ENCODE measurements at places on chromosomes 7 and 10.

- DNase-seq, result no peak
Measured at GRCh38 chr10:1160561-1161314, 104.6 kb downstream of the WDR37 start.

GRCh38 chr10:30215623-30216022, 133.5 kb downstream of the MTPAP start:
- no peak for DNase-seq

DNA sequence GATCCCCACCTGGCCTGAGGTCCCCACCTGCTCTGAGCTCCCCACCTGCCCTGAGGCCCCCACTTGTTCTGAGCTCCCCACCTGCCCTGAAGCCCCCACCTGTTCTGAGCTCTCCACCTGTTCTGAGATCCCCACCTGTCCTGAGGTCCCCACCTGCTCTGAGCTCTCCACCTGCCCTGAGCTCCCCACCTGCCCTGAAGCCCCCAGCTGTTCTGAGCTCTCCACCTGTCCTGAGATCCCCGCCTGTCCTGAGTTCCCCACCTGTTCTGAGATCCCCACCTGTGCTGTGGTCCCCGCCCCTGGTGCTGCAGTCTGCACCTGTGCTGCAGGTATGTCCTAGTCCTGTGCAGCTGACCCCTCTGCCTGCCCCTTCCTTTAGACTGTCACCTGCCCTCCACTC, 561.6 kb downstream of the TCERG1L start:
- DNase-seq, result no peak

DNA sequence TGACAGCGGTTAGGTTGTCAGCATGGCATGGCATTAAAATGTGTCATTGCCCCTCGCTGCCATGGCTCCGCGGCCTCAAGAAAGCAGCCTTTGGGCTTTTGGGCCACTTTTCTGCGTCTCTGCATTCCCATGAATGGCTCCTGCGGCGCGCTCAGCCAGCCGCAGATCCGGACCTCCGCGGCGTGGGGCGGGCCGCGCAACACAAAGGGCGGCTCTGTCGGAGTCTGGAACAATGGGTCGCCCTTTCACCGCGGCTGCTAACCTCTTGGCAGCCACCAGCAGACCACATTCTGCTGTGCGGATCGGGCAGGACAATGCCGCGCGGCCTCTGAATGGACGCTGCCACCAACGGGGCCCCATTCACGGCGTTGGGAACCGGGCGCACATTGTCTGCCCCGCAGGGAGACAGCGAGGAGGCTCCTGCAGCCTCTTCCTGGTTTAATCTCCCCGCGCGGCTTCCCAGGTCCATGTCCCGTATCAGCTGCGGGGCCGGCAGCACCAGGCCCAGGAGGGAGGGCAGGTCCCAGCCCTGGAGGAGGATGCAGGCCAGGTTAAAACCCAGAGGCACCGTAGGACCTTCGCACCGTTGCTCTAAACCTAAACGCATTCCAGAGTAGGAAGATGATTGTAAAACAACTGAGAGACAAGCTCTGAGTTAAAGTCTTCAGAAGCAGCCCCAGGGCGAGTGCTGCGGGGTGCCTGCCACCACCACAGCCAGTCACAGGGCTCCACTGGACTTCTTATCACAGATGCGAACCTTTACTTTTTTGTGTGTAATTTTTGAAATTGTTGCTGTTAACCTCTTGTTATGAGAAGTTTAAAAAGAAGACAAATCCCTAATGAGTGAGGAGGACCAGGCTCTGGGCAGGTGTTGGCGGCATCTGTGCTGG, 71.6 kb downstream of the NKX6-2 start:
- no peak for DNase-seq

GRCh38 chr10:5355594-5356301, 9.0 kb upstream of the UCN3 start:
- DNase-seq, result no peak

DNA sequence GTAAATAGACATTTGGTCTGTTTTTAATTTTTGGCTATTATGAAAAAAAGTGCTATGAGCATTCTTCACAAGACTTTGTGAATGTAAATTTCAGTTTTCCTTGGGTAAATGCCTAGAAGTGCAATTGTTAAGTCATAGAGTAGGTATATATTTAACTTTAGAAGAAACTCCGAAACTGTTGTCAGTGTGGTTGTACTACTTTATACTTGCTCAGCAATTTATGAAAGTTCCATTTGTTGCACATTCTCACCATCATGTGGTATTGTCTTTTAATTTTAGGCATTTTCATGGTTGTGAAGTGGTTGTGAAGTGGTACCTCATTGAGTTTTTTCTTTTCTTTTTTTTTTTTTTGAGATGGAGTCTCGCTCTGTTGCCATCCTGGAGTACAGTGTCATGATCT, 60.0 kb downstream of the TYW1 start:
- no peak for DNase-seq

DNA sequence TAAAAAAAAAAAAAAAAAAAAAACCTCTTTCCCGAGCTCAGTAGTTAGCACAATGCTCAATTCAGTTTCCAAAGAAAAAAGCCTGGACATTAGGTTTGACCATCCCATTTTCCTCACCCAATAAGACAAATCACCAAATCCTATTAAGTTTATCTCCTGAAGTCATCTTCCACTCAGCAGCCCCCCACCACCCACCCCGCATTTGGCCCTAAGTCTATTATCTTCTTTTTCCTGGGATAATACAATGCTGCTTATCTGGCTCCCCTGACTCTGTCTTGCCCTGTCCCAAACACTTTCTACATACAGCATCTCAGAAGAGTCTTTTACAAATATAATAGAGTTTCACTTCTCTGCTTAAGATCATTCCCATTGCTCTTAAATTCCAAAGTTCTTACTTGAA, 17.8 kb upstream of the LMOD2 start:
- no peak for DNase-seq

- no peak for DNase-seq
Measured at GRCh38 chr7:106313456-106313901, 28.7 kb upstream of the NAMPT start.

- DNase-seq, result no peak
Measured at GRCh38 chr7:19117870-19118608, 603 bp upstream of the TWIST1 start.

GRCh38 chr10:129531195-129531968, 64.3 kb downstream of the MGMT start:
- DNase-seq, result no peak

GRCh38 chr7:33716581-33717477, 188.5 kb upstream of the BMPER start:
- DNase-seq, result no peak

DNA sequence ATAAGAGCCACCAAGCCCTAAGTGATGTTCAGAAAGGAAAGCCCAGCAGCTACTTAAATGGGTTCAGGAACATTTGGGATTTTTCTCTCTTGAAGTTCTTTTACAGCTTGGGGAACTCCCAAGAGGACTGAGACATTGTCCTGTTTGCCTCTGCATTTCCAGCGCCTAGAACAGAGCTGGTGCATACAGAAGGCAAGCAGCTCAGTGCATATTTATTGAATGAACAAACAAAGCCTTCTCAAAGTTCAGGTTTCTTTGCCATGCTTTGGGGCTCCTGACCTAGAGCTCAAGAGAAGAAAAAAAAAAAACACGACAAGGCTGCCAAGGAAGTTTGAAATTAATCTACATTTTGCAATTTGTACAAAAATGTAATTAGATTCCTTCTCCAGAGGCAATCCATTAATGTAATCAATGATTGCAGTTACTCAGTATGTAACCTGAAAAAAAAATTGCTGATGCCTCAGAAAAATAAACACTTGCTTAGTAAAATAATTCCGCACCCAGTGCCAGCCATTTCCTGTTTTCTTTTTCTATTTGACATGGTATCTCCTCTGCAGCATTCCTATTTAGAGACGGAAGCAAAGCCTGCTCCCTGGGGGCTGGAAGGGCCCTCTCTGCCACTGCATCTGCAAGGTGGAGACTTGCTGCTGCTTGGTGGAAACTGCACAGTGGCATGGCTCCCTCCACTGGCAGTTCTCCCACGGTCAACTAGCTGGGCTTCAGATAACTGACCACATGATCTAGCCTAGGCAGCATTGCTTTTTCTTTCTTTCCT, 157.3 kb downstream of the TMEM178B start:
- no peak for DNase-seq

DNA sequence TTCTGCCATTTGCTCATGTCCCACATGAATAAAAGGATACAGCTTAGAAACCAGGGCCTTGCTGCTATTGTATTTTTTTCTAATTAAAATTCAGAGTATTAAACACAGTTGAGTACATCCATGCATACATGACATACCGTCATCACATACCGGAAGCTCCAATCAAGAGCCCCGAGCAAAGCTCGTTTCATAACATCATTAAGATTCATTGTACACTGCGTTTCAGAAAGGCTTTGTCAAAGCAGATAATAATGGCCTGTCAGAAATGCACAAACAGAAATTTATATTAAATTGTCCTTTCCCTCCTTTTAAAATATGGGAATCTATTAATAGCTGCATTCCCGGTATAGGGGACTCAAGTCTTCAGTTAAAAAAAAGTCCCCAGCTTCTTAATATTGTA, 103.4 kb downstream of the PRTFDC1 start:
- DNase-seq, result no peak

GRCh38 chr10:103795634-103796270, 59.6 kb downstream of the SH3PXD2A start:
- no peak for DNase-seq

DNA sequence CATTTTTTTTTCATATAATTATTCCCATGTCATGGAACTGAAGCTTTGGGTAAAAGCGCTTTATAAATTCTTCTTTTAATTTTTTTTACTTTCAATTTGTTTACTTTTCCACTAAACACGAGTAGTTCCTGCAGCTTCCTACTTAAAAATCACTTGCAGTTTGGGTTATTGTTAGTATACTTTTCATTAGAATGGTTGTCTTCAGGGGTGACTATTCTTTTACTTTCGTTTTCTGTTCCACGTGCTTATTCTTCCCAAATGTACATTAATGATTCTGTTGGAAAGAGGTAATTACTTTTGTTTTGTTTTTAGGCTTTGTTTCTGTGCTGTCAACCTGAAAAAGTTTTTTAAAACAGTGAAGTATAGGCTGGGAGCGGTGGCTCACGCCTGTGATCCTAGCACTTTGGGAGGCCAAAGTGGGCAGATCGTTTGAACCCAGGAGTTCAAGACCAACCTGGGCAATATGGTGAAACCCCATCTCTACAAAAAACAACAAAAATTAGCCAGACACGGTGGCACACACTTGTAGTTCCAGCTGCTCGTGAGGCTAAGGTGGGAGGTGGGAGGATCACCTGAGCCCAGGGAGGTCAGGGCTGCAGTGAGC, 5.2 kb upstream of the CFAP69 start:
- no peak for DNase-seq

- peak; percentile 44 for DNase-seq
Measured at GRCh38 chr10:84665883-84666463, 337.6 kb downstream of the CCSER2 start.

- peak; percentile 82 for DNase-seq
Measured at GRCh38 chr7:102272075-102272916, 14.4 kb upstream of the SH2B2 start.

DNA sequence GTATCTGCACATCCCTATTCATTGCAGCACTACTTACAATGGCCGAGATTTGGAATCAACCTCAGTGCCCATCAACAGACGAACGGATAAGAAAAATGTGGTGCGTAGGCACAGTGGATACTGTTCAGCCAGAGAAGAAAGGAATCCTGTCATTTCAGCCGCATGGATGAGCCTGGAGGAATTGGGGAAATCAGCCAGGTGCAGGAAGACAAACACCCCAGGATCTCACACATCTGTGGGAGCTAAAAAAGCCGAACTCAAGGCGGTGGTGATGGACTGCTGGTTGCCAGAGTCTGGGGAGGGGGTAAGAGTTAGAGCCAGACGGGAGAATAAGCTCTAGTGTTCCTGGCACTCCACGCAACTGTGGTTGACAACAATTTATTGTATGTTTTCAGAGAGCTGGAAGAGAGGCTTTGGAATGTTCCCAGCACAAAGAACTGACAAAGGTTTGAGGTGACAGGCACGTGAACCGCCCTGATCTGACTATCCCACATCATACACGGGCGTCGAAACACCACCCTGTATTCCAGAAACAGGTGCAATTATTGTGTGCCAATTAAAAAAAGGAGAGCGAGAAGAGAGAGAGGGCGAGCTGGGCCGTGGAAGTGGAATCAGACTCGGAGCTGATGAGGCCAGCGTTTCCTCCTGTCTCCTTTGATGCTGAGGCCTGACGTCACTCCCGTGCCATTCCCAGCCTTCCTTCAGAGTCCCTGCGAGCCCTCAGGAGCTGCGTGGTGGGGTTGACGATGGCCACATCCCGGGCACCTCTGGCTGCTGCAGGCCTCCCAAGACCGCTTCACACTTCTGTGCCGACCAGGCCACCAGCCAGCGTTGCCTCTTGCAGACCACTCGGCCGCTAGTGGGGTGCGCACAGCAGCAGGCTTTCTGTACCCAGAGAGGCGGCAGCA, 189.5 kb downstream of the DNAJB6 start:
- DNase-seq, result no peak

GRCh38 chr10:15224948-15225347, 56.5 kb upstream of the NMT2 start:
- DNase-seq, result no peak

DNA sequence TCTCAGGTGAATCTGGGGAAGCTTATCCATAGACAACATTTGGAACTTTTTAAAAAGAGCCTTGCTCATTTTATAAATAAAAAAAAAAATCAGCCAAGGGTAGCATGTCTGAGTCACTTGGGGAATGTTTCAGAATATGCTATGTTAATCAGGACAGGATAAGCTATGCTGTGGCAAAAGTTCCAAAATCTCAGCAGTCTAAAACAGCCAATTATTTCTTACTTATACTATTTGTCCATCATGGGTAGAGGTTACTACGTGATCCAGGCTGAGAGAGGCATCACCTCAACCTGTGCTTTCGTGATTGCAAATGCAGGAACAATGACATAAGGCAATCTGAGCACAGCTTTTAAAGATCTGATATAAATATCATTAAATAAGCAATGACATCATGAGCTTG, 6.5 kb downstream of the SLC13A1 start:
- no peak for DNase-seq

DNA sequence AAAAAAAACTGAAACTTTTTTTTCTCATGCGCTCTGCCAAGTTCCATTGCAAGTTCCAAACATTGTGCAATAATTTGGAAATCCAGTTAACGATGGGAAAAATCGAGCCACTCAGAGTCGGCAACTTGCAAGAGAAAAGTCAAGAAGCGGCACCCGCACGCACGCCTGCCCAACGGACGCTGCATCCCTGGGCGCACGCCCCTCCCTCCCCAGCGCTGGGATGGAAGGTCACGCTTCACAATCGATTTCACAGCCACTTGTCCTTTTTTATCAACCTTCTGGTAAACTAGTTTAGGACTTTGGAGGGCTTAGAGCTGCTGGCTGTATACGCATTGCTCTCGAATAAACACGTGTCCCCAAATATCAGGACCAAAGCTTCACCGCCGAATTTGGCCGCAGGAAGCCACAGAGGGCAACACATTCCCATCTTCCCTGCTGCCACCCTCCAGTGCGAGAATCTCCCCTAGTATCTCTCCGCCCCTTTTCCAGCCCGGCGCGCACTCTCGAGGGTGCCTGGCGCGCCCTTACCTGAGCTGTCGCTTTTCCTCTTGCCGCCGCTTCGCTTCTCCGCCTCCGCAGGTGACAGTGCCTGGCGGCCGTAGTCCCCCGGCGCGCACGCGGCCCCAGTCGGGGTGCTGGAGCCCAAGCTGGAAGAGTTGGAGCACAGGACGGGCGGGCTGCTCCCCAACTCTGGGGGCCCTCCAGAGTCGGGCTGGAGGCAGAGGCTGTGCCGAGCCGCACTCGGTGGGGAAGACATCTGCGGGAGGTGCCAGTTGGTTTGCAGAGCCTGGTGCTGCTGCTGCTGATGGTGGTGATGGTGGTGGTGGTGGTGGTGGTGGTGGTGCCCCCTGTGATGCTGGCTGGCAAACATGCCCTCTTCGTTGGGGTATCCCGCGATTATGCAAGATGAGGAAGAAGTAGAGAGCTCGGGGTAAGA, 857 bp downstream of the MEOX2 start:
- no peak for DNase-seq

GRCh38 chr7:45985902-45986301, 64.8 kb upstream of the IGFBP3 start:
- DNase-seq, result no peak

All from activated CD4-positive, alpha-beta T cell treated with anti-CD3 and anti-CD28 coated beads for 48 hours (primary cell).